ENCODE measurements at places on chromosomes 12 and 14.

- no peak for DNase-seq
These were observed 23.3 kb downstream of the GABARAPL1 start for GRCh38 chr12:10235761-10236631.

DNA sequence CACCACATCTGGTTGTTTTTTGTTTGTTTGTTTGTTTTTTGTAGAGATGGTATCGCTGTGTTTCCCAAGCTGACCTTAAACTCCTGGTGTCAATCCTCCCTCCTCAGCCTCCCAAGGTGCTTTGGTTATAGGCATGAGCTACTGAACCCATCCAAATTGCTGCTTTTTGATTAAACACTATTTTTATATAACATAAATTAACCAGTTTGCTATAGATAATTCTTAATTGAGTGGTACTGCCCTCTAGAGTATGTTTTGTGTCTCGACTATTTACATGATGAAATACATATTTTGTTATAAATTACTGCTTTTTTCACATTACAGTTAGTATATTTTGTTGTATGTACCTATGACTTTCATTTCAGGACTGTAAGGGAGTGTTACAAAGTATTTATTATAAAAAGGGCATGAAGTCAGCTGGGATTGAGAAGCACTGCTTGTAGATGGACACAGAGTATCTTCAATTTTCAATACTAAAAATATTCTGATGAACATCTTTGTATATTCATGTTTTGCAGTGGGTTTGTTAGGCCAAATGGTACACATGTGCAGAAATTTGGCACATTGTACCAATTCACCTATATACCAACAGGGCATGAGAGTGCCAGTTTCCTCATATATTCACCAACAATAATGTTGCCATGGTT, 14.9 kb upstream of the SCAF11 start:
- DNase-seq: no peak

GRCh38 chr12:69170293-69170692, 69.1 kb upstream of the CPSF6 start:
- DNase-seq: no peak

GRCh38 chr12:19615384-19615725, 176.1 kb downstream of the AEBP2 start:
- DNase-seq: peak; percentile 14

DNA sequence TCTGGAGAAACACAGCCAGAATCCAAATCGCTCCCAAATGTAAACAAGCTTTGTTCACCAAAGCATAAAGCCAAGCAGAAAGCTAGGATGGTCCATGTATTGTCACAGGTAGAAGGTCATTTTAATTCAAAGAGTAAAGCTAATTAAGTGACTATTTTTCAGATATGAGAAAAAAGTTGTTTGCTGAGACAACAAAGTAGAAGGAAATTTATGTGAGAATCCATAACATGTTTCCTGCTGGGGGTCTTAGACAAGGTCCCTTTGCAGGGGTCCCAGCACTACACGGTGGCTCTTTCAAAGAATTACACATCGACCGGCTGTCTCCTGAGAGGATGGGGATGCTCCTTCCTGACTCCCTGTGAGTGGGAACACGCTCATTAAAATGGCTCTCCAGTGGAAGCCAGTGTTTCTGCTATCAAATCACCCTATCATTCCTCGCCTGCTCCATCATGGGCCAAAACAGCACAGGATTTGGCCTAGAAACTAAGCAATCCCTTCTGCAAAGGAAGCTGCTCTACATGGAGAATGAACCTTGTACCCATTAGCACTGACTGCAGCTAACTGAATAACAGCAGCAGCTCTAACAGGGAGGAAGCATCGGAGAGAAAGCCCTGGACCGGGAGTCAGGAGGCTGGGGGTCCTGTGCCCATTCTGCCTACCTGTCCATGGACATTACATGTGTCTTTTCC, 175.3 kb downstream of the STXBP6 start:
- no peak for DNase-seq

- no peak for DNase-seq
These were observed 3.0 kb downstream of the LUM start for GRCh38 chr12:91108196-91108755.

- no peak for DNase-seq
These were observed 114.7 kb downstream of the NTF3 start for GRCh38 chr12:5546616-5547015.

GRCh38 chr12:103877934-103878510, 37.0 kb upstream of the NT5DC3 start:
- peak; percentile 19 for DNase-seq

DNA sequence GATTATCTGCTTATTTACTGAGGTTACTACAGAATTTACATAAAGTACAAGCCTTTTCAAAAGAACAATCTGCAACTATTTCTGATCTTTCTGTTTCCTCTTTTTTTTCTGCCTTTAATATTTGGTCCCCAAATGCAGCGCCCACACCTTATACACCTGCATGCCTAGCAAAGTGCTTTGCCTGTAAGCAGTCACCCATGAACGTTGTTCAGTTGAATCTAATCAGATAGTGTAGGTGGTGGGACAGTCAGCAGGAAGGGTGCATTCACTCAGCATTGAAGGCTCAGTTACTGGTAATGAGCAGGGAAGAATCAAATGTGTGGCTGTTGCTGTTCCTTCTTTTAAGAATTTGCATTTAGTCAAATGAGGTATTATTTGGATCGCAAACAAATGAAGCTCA, 108.4 kb downstream of the GPR135 start:
- DNase-seq: no peak

GRCh38 chr12:1050059-1050707, 59.2 kb downstream of the ERC1 start:
- no peak for DNase-seq

GRCh38 chr14:68471029-68471963, 321.6 kb downstream of the ZFP36L1 start:
- no peak for DNase-seq

DNA sequence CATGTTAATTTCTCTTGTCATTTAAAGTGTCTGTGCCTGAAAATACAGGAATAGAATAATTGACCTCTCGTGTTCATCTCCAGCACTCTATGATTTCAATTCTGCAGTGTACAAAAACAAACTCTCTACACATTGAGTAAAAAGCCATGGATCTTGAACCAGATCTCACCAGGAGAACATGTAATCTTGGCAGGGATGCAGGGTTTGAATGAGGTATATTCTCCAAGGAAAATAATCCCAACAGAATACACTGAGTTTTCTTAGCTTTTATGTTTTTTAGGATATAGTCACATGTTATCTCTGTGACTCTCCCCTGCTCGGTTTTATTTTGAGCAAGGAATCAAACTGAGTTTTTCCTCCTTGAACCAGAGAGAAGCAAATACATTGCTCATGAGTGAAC, 224.7 kb downstream of the PIK3C2G start:
- no peak for DNase-seq

GRCh38 chr12:66999141-66999540, 270.0 kb upstream of the CAND1 start:
- no peak for DNase-seq

- no peak for DNase-seq
These were observed at the start of gene EMP1 for GRCh38 chr12:13196130-13196921. Gene EMP1 (plus strand): TSS chr12:13196726. CDS start chr12:13211511, 14,785 bp downstream.

GRCh38 chr12:109902891-109903418, 2.9 kb downstream of the TCHP start:
- DNase-seq: no peak

- DNase-seq: no peak
These were observed 25.8 kb upstream of the ACTN1 start for GRCh38 chr14:69004731-69005431.

DNA sequence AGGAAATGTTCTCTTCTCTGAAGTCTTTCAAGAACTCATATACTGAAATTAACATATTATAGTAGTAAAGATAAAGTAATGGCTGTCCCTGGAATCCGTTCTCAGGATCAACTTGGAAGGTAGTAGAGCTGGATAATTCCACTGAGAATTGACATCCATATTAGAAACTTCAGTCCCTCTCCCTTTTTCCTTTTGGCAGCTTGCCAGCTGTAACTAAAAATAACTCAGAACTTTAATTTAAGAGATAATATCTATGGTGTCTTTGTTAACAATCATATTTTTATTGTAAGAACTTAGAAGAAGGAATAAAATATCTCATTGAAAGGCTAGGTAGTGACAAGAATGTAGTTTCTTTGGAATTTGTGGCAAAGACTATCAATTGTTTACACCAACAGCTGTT, 61.4 kb upstream of the PLEKHA5 start:
- no peak for DNase-seq

DNA sequence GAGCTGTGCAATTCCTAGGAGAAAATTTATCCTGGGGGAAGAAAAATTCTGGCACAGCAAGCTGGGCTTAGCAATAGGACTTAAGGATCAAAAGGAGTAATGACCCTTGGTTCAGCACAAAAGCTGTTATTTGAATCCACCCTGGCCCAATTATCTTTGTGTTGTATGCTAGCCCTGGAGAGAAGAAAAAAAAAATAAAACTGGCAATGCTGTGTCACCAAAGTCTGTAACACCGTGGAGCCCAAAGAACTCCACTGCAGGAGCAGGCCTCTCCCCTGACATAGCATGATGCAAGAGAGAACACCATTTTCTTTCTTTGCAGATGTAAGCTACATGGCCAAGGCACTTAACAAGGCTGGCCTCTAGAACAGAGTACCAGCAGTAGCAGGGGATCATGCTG, 63.0 kb upstream of the ARHGAP5 start:
- DNase-seq: no peak
